ELR (cell line): ENCODE measurements at places on chromosomes 11 and 22.

DNA sequence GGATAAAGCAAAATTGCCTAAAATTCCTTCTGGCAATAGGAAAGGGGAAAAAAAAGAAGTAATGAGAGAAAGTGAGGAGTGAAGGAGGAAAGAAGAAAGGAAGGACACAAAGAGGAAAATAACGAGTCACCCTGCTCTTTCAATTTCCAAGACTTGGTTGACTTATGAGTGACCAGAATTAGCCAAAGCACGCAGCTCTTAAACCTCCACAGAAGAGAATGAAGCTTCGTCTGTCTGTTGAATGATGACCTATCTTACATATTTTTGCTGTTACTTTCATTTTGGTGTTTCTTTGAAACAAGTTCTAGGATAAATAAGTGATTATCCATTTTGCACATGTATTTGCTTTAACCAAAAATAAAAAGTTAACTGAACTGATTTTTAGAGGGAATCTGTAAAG, 728 bp downstream of the MMP27 start:
- no peak for DNase-seq

- no peak for DNase-seq
Observed at GRCh38 chr11:133818302-133818701, 27.0 kb downstream of the SPATA19 start.

DNA sequence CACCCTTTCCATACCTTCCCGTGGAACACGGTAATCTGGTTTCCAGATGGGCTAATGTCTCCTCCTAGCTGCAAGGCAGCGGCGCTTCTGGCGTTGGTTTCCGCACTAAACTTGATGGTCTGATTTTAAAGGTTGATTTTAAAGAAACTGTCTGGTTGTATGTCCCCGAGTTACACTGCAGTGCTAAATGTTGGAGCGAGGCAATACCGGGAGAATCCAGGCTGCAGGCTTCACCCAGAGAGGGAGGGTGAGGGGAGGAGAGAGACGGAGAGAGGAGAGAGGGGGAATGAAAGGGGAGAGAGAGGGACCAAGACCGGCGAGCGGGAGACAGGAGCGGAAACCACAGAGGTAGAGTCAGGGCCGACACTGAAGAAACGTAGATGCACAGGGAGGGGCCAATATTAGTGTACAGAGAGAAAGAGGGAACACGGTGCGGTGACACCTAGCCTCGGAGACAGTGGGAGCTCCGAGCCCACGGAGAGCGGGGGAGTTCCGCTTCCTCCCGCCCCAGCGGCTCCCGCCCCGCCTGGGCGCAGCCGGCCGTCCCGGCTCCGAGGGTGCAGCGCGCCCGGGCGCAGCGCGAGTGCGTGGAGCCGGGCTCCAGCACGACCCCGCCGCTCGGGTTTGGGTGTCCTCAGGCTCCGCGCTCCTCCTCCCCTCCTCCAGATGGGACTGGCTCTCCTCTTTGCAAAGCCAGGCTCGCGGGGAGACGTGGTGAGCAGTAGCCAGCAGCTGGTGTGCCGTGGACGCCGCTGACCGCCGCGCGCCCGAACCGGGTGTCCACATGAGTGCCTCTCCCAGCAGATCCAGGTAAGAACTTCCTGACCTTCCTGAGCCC, 71.9 kb upstream of the GRAMD1B start:
- peak; percentile 17 for DNase-seq

GRCh38 chr11:18768472-18768901, 23.1 kb downstream of the PTPN5 start:
- DNase-seq = no peak
